ENCODE measurements at places on chromosomes 5 and 9. TPM values are rescaled to one million over a fixed set of nuclear protein-coding genes. Genes with fewer than 3 reads are reported as not detected.

GRCh38 chr5:22998362-22998761 is 145.2 kb upstream of the CDH12 start:
- ATAC-seq: no peak

- ATAC-seq: no peak
Measured at GRCh38 chr9:13648676-13649075, 369.2 kb upstream of the MPDZ start.

DNA sequence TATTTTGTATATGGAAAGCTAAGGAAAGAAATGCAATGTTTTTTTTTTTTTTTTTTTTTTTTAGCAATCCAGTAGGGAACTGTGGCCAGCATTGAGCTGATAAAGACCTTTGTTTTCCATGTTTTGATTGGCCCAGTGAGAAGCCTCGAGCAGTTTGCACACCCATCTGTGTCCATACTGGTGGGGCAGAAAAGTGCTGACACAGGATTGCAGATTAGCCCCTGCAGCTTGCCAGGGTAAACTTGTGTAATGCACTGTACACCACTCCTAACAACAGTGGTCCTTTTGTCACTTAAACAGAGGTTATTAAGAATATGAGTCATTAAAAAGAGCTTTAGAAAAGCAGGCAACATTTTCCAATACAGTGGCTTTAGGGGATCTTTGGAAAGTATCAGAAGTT is 132.8 kb upstream of the CDKN2B start:
- ATAC-seq: peak; percentile 29

DNA sequence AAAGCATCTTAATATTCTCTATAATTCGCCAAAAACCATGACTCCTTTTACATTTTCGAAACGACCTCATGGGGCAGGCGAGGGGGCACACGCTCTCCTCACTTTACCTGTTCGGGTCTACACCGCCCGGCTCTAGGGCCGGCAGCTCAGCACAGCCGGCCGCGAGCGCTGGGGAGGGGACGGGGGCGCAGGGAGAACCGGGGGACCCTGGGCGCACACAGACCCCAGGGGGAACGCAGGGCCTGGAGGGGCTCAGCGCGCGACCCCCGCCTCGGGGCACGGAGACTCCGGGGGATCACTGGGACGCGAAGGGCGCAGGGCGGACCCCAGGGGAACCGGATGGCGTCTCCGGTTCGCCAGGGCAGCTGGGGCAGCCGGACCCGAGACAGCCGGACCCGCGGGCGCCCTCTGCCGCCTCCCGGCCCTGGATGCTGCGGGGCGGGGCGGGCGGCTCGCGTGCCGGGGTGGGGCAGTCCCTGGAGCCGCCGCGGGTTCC is at the start of gene AHRR:
Gene AHRR (plus strand): TSS at position 485 of the 496 bp plus-strand sequence. CDS start 22,189 bp downstream, outside the sequence.
- peak; percentile 63 for ATAC-seq

LCN1 gene
- not detected for total RNA-seq

GRCh38 chr5:96904054-96904931 is 28.0 kb downstream of the ERAP2 start:
- ATAC-seq: no peak

DNA sequence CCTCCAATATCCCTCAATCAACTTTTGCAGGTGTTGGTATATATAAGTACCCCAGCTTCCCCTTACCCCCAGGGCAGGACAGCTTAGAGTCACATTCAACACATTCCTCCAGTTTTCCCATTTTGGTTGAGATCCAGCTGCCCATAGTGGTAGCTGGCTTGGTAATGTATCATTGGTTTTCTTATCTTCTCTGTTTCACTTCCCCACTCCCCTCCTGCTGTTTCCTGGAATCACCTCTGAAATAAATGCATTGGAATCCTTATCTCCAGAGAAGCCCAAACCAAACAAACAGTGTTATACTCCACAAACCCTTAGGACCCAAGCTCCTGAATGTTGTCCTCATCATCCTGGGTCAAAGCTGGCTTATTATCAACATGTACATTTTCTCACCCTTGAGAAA is 184.8 kb downstream of the TMEM38B start:
- ATAC-seq: no peak
